ENCODE measurements at places on chromosomes 7 and 10. TPM values are rescaled to one million over a fixed set of nuclear protein-coding genes. Genes with fewer than 3 reads are reported as not detected.

GRCh38 chr10:125039354-125039769, 97.4 kb downstream of the ZRANB1 start:
- no peaks in the 10 kb centered on the region for H3K4me1 ChIP-seq
- no peaks in the 10 kb centered on the region for H3K36me3 ChIP-seq
- no peaks in the 10 kb centered on the region for H3K27me3 ChIP-seq
- DNase-seq, result no peak

Gene HDAC9
- 0.08 TPM for total RNA-seq

Gene TMEM196
- not detected for total RNA-seq

- H3K36me3 ChIP-seq, result no peaks in the 10 kb centered on the region
- no peak for DNase-seq
- no peak overlapping the region for H3K4me3 ChIP-seq
- H3K4me1 ChIP-seq, result peaks cover 17% of the 10 kb centered on the region
Observed at GRCh38 chr10:100747456-100748230, 2.3 kb downstream of the PAX2 start.

All from naive thymus-derived CD4-positive, alpha-beta T cell (primary cell).